Left hindlimb (tissue), 1 donor: ENCODE measurements at places on chromosomes 6 and 20.

DNA sequence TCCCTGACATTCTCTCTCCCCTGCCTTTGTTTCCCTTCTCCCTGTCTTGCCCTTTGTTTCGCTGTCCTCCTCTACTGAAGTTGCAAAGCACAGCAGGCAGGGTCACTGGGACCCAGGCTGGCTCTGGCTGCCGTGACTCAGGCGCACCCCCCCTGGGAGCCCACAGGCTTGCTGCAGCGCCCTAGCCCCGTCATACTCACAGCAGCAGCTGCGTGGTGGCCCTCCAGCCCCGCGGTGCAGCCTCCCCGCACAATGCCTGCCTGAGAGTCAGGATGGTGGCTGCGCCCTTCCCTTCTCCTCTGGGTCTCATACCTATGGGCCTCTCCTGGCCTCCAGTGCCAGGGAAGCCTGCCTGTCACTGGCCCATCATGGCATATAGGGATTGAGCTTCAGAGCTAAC lies 41.7 kb downstream of the TXNDC5 start:
- DNase-seq: no peak

DNA sequence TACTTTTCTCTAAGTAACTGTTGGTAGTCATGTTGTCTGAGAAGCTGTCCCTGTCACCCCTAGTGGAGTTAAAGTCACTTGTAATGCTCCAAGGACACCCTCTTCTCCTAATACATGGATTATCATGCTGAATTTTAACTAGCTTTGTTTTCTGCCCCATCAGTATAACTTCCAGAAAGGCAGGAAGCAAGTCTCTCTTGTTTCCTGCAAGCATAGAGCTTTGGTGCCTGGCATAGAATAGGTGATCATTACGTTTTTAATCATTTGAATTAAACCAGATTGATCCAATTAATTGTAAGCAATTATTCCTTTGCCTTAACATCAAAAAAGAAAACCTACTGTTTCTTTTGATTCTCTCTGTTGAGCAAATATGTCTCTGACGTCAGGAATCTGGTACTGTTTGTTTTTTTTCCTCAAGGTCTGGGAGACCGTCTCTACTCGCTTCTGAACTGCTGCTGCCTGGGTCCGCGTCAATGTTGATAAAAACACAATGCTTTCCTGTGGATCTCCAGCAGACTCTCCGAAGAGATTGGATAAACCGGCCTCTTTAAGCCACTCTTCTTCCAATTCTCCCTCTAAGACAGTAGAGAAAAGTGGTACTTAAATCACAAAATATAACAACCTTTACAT lies 71.8 kb downstream of the ARHGAP18 start:
- no peak for DNase-seq

- no peak for DNase-seq
These were observed 522.5 kb downstream of the CD83 start for GRCh38 chr6:14639983-14640599.

DNA sequence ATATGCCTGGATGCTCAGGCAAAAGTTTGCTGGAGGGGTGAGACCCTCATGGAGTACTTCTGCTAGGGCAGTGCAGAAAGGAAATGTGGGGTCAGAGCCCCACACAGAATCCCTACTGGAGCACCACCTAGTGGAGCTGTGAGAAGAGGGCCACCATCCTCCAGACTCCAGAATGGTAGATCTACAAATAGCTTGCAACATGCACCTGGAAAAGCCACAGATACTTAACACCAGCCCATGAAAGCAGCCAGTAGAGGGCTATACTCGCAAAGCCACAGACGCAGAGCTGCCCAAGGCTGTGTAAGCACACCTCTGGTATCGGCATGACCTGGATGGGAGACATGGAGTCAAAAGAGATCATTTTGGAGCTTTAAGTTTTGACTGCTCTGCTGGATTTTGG lies 60.7 kb upstream of the GJE1 start:
- DNase-seq: no peak

GRCh38 chr20:64064145-64064698 lies 1.2 kb downstream of the TCEA2 start:
- DNase-seq: no peak

DNA sequence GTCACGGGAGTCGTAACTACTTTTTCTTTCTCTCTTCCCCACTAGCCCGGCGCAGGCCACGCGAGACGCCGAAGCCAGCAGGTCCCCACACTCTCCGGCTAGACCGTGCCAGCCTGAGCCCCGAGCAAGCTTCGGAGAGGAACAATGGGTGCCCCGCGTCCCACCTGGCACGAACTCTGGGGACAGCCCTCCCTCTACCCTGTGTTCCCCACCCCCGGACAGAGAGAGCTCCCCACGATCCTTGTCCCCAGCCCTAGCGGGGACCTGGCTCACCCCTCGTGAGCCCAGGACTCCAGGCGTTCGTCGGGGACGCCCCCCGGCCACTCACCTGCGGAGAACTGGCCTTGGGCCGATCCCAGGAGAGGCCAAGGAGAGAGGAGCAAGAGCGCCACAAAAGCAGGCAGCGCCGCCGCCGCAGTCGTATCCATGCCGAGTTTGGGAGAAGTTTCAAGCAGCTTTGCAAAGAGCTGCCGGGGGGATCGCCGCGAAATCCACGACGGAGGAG lies 416 bp downstream of the PTPRK start:
- DNase-seq: peak; percentile 81

GRCh38 chr6:78832091-78832808 lies 35.1 kb upstream of the IRAK1BP1 start:
- no peak for DNase-seq

- no peak for DNase-seq
These were observed 4.2 kb downstream of the DOP1A start for GRCh38 chr6:83071707-83072106.

DNA sequence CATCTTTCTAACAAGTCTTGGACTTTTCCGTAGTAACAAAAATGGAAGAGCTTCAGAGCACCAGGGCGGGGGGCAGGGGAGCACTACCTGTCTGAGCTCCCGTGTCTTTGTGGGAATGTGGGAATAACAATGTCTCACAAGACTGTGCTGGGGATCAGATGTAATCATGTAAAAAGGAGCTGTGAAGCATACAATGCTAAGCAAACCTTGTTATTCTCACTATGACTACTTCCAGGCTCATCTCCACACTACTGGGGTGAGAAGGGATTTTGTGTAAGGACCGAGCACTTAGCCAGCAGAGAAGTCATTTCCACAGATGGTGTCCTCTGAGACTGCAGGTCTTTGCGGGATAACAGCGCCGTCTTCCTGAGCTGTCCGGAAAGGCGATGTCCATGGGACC lies 27.1 kb downstream of the PRR18 start:
- no peak for DNase-seq

- DNase-seq: no peak
These were observed 192.2 kb upstream of the SGK1 start for GRCh38 chr6:134510142-134510541.
